Stimulated activated CD8-positive, alpha-beta memory T cell treated with anti-CD3 and anti-CD28 coated beads, Interleukin-12 subunit alpha, Interleukin-12 subunit beta, amount 100 ng/mL, for 4 hours (primary cell): ENCODE measurements at places on chromosomes 3 and 15.

- DNase-seq = no peak
Measured at GRCh38 chr3:197942956-197943556, 6.9 kb upstream of the RPL35A start.

- no peak for DNase-seq
Measured at GRCh38 chr3:11548721-11549131, 95.0 kb downstream of the VGLL4 start.

GRCh38 chr15:40483919-40484318, 13.1 kb downstream of the CHST14 start:
- DNase-seq = no peak

- peak; percentile 41 for DNase-seq
Measured at GRCh38 chr15:82108489-82109078, 62.8 kb upstream of the MEX3B start.

GRCh38 chr15:100112636-100113305, 229.0 kb downstream of the ADAMTS17 start:
- DNase-seq = no peak

DNA sequence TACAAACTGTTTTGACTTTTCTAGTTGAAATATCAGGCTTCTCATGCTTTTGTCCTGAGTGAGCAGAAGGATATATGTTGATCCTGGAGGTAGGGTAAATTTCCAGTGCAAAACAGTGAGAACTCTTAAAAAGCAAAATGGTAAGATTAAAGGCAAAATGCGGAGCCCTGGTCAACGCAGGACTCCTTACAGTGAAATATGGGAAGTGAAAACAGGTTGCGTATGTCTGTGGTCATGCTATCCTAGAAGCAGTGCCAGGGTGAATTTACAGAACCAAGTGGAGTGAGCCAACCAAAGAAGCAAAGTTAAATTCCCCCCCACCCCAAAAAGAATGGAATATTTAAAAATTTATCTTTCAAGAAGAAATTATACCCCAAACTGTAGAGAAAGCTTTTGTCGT, 256.4 kb downstream of the NR2F2 start:
- no peak for DNase-seq

GRCh38 chr15:58999694-59000093, 12.2 kb downstream of the RNF111 start:
- DNase-seq = no peak

DNA sequence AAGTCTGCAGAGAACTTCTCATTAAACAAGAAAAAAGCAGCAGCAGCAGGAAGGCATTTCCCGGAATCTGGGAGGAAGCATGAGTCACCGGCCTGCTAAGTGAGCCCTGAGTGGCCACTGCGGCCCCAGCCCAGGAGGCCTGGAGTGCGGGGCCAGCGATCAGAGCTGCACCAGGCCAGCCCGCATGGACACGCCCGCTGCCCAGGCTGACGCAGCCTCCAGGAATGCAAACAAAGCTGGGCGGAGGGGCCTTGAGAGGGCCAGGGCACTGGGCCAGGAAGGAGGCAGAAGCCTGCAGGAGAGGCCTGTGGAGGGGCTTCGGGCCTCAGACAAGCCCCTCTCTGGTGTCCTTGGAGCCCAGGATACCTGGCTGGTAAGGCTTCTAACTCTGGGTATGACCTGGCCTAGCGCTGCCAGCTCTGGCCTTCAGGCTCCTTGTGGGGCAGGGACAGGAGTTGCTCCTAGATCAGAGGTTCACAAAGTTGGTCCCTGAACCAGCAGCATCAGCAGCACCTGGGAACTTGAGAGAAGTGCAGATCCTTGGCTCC, 101.2 kb downstream of the SMAD6 start:
- DNase-seq = no peak

DNA sequence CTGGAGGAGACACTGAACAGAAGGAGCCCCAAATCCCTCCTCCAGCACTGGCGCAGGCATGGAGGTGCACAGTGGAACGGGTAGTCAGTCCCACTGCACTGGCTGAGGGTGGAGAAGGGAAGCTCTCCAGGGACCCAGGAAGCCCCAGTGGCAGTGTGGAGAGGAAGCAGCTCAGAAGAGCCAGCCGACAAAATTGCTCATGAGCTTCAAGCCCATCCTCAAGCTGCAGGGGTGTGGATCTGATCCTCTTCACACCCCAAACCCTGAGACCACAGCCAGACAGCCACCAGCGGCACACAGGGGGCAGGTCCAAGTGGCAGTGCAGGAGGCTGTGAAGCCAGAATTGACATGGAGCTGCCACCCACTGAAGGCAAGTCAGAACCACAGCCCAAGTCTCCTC, 32.1 kb downstream of the CYFIP1 start:
- no peak for DNase-seq

- no peak for DNase-seq
Measured at GRCh38 chr15:74420193-74420905, 13.4 kb downstream of the SEMA7A start.

- DNase-seq = no peak
Measured at GRCh38 chr15:28915935-28916334, 30.2 kb downstream of the APBA2 start.
